Heart right ventricle (tissue), 16 donors: ENCODE measurements at places on chromosomes 3 and 15. TPM values are rescaled to one million over a fixed set of nuclear protein-coding genes. Genes with fewer than 3 reads are reported as not detected.

GRCh38 chr3:69560116-69560515 is 174.2 kb upstream of the FRMD4B start:
- no peak overlapping the region for H3K27ac ChIP-seq
- no peaks in the 10 kb centered on the region for H3K36me3 ChIP-seq

- H3K4me1 ChIP-seq = no peaks in the 10 kb centered on the region
- H3K36me3 ChIP-seq = no peaks in the 10 kb centered on the region
- no peak overlapping the region for H3K4me3 ChIP-seq
- H3K27me3 ChIP-seq = no peaks in the 10 kb centered on the region
- H3K27ac ChIP-seq = no peak overlapping the region
- no peak for DNase-seq
Measured at GRCh38 chr3:106333911-106334618, 465.3 kb upstream of the CBLB start.

- no peaks in the 10 kb centered on the region for H3K4me1 ChIP-seq
- H3K4me3 ChIP-seq = no peak overlapping the region
- peaks cover 9% of the 10 kb centered on the region for H3K27me3 ChIP-seq
- DNase-seq = no peak
Measured at GRCh38 chr3:182212479-182213076, 500.9 kb downstream of the SOX2 start.

DNA sequence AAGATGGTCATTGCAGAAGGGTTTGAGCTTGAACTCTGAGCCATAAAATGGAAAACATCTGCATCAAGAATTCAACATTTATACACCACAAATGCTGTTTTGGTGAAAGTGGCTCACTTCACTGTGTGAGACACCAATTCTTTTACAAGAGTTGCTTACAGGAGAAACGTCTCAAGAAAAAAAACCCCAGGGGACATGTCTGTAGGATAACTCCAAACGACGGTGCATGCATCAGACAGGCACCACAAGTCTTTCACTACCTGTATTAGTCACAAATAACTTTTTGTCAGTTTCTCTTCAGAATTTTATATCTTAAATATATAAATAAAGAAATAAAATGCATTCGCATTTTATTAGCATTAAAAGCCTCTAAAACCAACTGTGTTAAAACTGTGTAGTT is 164.3 kb downstream of the EFHB start:
- no peaks in the 10 kb centered on the region for H3K4me1 ChIP-seq
- H3K36me3 ChIP-seq = no peaks in the 10 kb centered on the region

DNA sequence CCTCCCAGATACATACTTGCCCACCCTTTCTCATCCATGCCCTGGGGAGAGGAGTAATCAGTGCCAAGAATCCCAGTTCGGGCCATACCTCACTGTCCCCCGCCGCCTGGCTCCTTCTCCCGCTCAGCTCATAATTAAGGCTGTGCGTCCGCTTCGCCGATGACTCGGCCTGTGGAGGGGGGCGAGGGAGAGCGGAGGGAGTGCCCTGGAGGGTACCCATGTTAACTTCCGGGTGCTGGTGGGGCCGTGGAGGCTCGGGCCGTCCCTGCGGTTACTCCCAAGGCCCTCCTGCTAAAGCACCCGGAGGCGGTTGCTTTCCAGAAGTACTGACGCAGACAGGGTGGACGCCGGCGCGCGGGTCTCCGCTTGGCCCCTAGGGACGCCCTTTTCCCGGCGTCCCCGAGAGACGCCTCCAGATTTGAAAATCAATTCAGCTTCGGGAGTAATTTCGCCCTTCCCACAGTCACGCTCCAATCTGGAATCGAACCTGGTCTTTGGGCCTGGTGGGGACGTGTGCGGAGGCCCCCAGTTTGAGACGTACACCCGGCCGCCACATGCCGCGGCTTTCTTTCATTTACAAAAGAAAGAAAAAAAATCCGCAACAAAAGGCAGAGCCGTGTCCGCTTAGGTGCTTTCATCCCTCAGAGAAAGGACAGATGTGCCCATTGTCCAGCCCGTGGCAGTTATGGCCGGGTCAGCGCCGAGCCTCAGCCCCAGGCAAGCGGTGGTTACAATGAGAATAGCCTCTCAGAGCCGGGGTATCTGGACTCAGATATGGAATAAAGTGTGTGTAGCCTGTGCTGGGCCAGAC is 1.0 kb upstream of the ONECUT1 start:
- no peaks in the 10 kb centered on the region for H3K36me3 ChIP-seq
- no peak overlapping the region for H3K27ac ChIP-seq
- H3K4me3 ChIP-seq = peak overlapping the region; percentile 49

- H3K27me3 ChIP-seq = no peaks in the 10 kb centered on the region
- no peak overlapping the region for H3K4me3 ChIP-seq
- DNase-seq = no peak
- H3K27ac ChIP-seq = no peak overlapping the region
Measured at GRCh38 chr3:88462230-88462629, 312.5 kb downstream of the C3orf38 start.

GRCh38 chr3:127177226-127177625 is 15.7 kb upstream of the PRR23E start:
- H3K27ac ChIP-seq = no peak overlapping the region
- no peaks in the 10 kb centered on the region for H3K4me1 ChIP-seq
- no peaks in the 10 kb centered on the region for H3K36me3 ChIP-seq
- DNase-seq = no peak

DNA sequence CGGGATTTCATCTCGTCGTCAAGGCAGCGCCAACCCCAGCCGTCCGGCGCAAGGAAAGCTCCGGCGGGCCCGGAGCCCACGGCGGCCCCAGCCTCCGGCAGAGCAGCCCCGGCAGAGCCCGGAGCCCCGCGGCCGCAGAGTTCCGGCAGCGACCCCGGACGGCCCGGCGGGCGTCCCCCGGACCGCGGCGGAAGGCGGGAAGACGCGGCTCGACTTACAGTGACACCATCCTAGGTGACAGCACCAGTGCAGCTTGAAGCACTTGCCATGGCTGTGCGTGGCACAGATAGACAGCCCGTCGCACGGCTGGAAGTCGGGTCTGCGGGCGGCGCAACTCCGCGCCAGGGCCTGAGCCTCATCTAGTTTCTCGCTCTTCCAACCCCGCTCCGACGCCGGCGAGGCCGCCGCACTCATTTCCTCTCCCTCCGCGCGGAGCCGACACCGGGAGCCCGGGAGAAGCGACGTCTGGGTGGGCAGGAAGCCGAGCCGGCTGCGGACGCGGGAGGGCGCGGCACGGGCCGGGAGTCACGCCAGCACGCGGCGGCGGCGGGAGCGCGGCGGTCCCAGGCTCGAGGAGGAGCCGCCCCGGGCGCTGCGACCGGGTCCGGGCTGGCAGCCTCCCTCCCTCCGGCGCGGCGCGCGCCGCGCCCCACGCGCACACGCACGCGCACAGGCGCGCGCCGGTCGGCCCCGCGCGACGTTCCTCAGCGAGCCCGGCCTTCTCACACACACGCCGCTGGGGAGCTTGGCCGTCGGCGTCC is at the start of gene C3orf70:
Gene C3orf70 (minus strand): TSS at position 651 of the 761 bp plus-strand sequence. CDS start 237 bp downstream, at position 414.
- H3K36me3 ChIP-seq = no peaks in the 10 kb centered on the region
- no peaks in the 10 kb centered on the region for H3K27me3 ChIP-seq
- peak; percentile 76 for DNase-seq
- H3K4me3 ChIP-seq = peak within 1 kb of the TSS; percentile 69
- H3K4me1 ChIP-seq = peaks cover 3% of the 10 kb centered on the region

DNA sequence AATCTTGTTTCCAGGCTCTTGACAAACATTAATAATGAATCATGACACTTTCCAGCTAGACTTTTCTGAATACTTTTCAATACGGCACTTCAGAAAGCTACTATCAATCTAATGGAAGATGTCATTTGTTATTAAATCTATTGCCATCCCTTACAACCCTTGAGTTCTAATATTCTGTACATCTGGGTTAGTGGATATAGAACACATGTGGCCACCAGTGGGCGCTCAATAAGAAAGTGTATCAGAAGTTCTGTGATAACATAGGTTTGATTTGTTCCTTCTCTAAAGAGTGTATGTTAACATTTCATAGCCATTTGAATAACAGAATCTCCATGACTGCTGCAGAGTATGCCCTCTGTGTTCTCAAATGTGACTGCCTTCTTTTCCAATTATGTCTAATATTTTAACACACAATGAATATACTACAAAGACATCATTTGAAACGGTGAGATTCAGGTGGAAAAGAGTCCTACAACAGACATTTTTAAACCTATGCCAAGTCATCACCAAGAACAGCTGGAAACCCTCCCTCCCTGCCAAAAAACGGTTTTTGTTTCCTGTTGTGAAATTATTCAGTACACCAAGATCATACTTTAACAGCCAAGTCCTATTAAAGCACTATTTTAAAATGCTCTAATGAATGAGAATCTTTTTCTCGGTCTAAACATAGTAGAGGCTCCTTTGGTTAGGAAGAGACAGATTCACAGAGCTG is 22.2 kb downstream of the ALDH1A2 start:
- H3K4me3 ChIP-seq = no peak overlapping the region
- no peak for DNase-seq
- H3K4me1 ChIP-seq = peaks cover 2% of the 10 kb centered on the region
- H3K27ac ChIP-seq = no peak overlapping the region

- no peak for DNase-seq
- no peak overlapping the region for H3K4me3 ChIP-seq
- no peaks in the 10 kb centered on the region for H3K4me1 ChIP-seq
- H3K27ac ChIP-seq = no peak overlapping the region
- no peaks in the 10 kb centered on the region for H3K36me3 ChIP-seq
Measured at GRCh38 chr3:163773136-163773535, 1305.2 kb downstream of the SI start.

- DNase-seq = peak; percentile 60
- H3K36me3 ChIP-seq = no peaks in the 10 kb centered on the region
- peaks cover 76% of the 10 kb centered on the region for H3K4me1 ChIP-seq
Measured at GRCh38 chr3:16513141-16514020, at the start of gene RFTN1. RFTN1 (minus strand) TSS chr3:16513699; CDS start chr3:16493869, 19,830 bp downstream.

DNA sequence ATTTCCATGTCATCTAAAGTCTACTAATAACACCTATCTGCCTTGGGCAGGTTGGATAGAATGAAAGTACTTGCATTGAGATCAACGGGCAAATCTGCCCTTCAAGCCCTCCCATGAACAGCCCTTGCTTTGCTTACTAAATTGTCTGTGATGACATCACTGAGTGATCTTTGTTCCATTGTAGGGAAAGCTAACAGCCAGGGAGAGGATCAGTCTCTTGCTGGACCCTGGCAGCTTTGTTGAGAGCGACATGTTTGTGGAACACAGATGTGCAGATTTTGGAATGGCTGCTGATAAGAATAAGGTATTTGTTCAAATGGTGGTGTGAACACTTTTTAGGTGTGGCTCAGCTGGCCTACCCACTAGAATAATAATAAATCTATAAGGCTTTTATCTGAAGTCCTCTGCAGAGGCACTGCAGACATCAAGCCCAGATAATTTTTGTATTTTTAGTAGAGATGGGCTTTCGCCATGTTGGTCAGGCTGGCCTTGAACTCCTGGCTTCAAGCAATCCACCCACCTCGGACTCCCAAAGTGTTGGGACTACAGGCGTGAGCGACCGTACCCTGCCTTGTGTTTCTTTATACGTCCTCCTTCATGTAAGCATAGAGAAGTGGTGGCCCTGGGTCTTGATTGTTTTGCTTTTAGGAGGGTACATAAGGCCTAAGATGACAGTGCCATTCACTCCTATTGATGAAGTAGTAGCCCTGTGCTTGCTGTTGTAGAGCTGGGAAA is 5.7 kb downstream of the PCCB start:
- H3K4me1 ChIP-seq = peaks cover 4% of the 10 kb centered on the region
- no peak overlapping the region for H3K27ac ChIP-seq
- no peak for DNase-seq
- H3K36me3 ChIP-seq = peaks cover 12% of the 10 kb centered on the region
- H3K27me3 ChIP-seq = no peaks in the 10 kb centered on the region

- no peaks in the 10 kb centered on the region for H3K36me3 ChIP-seq
- peaks cover 6% of the 10 kb centered on the region for H3K4me1 ChIP-seq
Measured at GRCh38 chr3:60760145-60760544, 491.1 kb downstream of the FHIT start.

GRCh38 chr3:194315965-194316361 is 35.2 kb downstream of the CPN2 start:
- no peaks in the 10 kb centered on the region for H3K36me3 ChIP-seq
- peaks cover 6% of the 10 kb centered on the region for H3K4me1 ChIP-seq
- peaks cover 68% of the 10 kb centered on the region for H3K27me3 ChIP-seq
- no peak overlapping the region for H3K27ac ChIP-seq
- no peak for DNase-seq

- H3K27me3 ChIP-seq = peaks cover 15% of the 10 kb centered on the region
- DNase-seq = peak; percentile 96
- H3K4me3 ChIP-seq = peak overlapping the region; percentile 51
- peaks cover 10% of the 10 kb centered on the region for H3K36me3 ChIP-seq
- peak overlapping the region; percentile 96 for H3K27ac ChIP-seq
- H3K4me1 ChIP-seq = peaks cover 37% of the 10 kb centered on the region
Measured at GRCh38 chr3:194134757-194135515, 1.0 kb upstream of the HES1 start.

GRCh38 chr3:55128225-55128823 is 200.5 kb upstream of the LRTM1 start:
- peaks cover 21% of the 10 kb centered on the region for H3K27me3 ChIP-seq
- no peak for DNase-seq
- H3K27ac ChIP-seq = no peak overlapping the region
- no peak overlapping the region for H3K4me3 ChIP-seq
- no peaks in the 10 kb centered on the region for H3K4me1 ChIP-seq

GRCh38 chr3:46545818-46546630 is 20.1 kb downstream of the LRRC2 start:
- no peaks in the 10 kb centered on the region for H3K27me3 ChIP-seq
- no peak overlapping the region for H3K27ac ChIP-seq
- peaks cover 10% of the 10 kb centered on the region for H3K4me1 ChIP-seq
- no peak for DNase-seq
- H3K36me3 ChIP-seq = peaks cover 46% of the 10 kb centered on the region
- no peak overlapping the region for H3K4me3 ChIP-seq

GRCh38 chr3:150739877-150740645 is 22.9 kb downstream of the SIAH2 start:
- H3K4me3 ChIP-seq = no peak overlapping the region
- H3K27me3 ChIP-seq = no peaks in the 10 kb centered on the region
- DNase-seq = no peak
- H3K27ac ChIP-seq = no peak overlapping the region

DNA sequence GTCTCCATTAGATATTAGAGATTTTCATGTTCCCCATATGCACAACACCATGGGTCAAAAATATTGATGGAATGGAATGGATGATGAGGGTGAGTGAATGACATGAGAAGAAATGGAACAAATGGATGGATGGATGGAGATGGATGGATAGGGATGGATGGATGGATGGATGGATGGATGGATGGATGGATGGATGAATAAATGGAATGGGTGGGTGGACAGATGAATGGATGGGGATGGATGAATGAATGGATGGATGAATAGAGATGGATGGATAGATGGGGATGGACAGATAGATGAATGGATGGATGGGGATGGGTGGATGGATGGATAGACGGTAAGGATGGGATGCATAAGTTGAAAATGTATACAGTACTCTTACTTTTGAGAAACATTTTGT is 18.6 kb downstream of the CFAP92 start:
- H3K36me3 ChIP-seq = no peaks in the 10 kb centered on the region
- peaks cover 16% of the 10 kb centered on the region for H3K4me1 ChIP-seq
- no peak overlapping the region for H3K4me3 ChIP-seq
- H3K27me3 ChIP-seq = no peaks in the 10 kb centered on the region
- no peak overlapping the region for H3K27ac ChIP-seq
- DNase-seq = no peak

GRCh38 chr3:161050935-161051334 is 54.2 kb downstream of the B3GALNT1 start:
- H3K4me1 ChIP-seq = no peaks in the 10 kb centered on the region
- H3K4me3 ChIP-seq = no peak overlapping the region
- DNase-seq = no peak
- H3K27ac ChIP-seq = no peak overlapping the region
- H3K36me3 ChIP-seq = no peaks in the 10 kb centered on the region
- no peaks in the 10 kb centered on the region for H3K27me3 ChIP-seq

FANCD2OS gene
- total RNA-seq = not detected

SLC38A3 gene
- total RNA-seq = 16.4 TPM

CKMT1A gene
- total RNA-seq = not detected

TARS3 gene
- total RNA-seq = 26.0 TPM

GFM1 gene
- 69.9 TPM for total RNA-seq

FAM81A gene
- total RNA-seq = 4.5 TPM

HSPBAP1 gene
- 2.7 TPM for total RNA-seq
